ENCODE measurements at places on chromosomes 7 and 10.

- no peak for DNase-seq
Observed at GRCh38 chr10:6815346-6815745, 235.3 kb upstream of the PRKCQ start.

- DNase-seq = peak; percentile 69
Observed at GRCh38 chr10:36725581-36726520, 399.5 kb upstream of the ANKRD30A start.

- DNase-seq = peak; percentile 90
Observed at GRCh38 chr10:132387764-132388210, 9.2 kb upstream of the PWWP2B start.

DNA sequence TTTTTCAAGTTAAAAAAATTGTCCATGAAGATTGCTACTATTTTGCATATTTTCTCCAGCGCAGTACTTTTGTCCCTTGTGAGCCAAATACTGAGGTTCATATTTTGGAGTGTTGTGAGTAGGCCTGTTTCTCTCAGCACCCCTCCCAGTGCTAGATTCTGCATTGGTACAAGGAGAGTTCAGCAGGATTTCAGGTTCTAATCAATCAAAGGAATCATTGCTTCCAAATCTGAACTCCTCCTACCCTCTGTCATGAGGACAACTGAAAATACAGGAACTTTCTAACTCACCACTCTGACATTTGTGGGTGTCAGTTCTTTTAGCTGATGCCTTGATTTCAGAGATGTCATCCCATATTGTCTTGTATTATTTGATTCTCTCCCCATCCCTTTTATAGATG is 299.9 kb downstream of the FZD1 start:
- no peak for DNase-seq

DNA sequence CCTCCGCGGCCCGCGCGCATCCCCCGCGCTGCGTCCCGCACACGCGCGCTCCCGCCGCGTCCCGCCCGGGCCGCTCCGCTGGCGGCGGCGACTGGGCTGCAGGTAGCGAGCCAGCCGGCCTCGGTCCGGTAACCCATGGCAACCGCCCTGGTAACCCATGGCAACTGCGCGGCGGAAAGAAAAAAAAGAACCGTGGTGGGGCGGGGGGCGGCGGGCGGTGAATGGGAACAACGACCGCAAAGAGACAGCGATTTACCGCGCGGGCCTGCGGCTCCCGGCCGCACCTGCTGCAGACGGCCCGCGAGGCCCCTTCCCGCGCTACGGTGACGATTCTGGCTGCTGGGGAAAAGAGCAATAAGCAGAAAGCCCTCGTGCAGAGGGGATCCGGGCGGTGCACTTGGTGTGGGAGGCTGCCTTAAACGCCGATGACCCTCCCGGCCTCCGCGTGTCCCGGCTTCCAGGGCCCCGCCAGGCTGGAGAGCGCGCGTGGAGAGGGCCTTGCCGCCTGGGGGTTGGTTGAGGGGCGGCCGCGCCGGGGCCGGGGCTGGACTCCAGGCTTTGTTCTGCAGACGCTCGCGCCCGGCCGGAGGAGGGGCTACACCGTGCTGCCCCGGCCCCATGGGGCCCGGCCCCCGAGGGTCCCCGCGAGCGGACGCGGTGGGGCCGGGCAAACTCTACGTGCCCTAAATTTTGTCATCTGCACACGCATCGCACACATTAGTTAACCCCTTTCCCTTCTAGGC is 84.7 kb downstream of the SNX10 start:
- no peak for DNase-seq

Measured in RWPE1 (cell line).